Right ventricle myocardium superior (tissue), 1 donor: ENCODE measurements at places on chromosomes 16 and 17. TPM values are rescaled to one million over a fixed set of nuclear protein-coding genes. Genes with fewer than 3 reads are reported as not detected.

The SOX15 gene
- total RNA-seq, result 0.91 TPM

The TMEM107 gene
- 7.1 TPM for total RNA-seq

The PPM1E gene
- total RNA-seq, result 1.7 TPM

The DLX3 gene
- total RNA-seq, result not detected

The EPN3 gene
- total RNA-seq, result 17.7 TPM

The CD300LB gene
- 0.16 TPM for total RNA-seq

The NPIPA3 gene
- 0.65 TPM for total RNA-seq

The ASIC2 gene
- not detected for total RNA-seq

The ENPP7 gene
- total RNA-seq, result not detected

The GRAPL gene
- total RNA-seq, result 1.5 TPM

The CCL2 gene
- 20.7 TPM for total RNA-seq

The CDH5 gene
- total RNA-seq, result 42.9 TPM

The PRRT2 gene
- total RNA-seq, result 3.3 TPM

The PLA2G10 gene
- total RNA-seq, result not detected

The LRRC37B gene
- total RNA-seq, result 3.0 TPM

The GPR139 gene
- total RNA-seq, result not detected

The KRT40 gene
- total RNA-seq, result not detected

The ZP2 gene
- total RNA-seq, result not detected

The RCVRN gene
- total RNA-seq, result not detected

The CLDN6 gene
- total RNA-seq, result not detected

The CDRT15 gene
- total RNA-seq, result not detected

The KRTAP9-8 gene
- not detected for total RNA-seq

The SEC14L1 gene
- 63.9 TPM for total RNA-seq

The CACNG3 gene
- not detected for total RNA-seq

The GRIN2C gene
- 0.65 TPM for total RNA-seq
